ENCODE measurements at places on chromosomes 12 and 14.

GRCh38 chr14:57378661-57379060 lies 11.7 kb upstream of the NAA30 start:
- no peak for DNase-seq

DNA sequence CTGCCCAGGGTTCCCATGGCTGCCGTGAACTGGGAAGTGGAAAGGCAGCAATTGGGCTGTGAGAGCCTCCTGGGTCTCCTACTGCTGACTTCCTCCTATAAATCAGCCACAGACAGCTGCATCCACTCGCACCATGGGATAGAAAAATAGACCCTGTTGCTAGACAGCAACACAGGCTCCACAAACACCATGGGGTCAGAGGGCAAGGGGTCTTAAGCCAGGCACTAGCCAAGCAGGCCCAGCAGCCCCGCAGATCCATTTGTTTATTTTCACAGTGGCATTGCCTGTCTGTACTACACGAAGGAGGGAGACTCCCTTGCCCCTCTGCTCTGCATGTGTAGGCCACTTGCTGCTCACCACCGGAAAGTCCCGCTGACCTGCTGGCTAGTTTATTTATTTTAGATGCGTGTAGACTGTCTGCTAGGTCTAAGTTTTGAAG lies 139.8 kb downstream of the DACT1 start:
- DNase-seq: no peak

- no peak for DNase-seq
Observed at GRCh38 chr14:29579838-29580237, 347.8 kb downstream of the PRKD1 start.

DNA sequence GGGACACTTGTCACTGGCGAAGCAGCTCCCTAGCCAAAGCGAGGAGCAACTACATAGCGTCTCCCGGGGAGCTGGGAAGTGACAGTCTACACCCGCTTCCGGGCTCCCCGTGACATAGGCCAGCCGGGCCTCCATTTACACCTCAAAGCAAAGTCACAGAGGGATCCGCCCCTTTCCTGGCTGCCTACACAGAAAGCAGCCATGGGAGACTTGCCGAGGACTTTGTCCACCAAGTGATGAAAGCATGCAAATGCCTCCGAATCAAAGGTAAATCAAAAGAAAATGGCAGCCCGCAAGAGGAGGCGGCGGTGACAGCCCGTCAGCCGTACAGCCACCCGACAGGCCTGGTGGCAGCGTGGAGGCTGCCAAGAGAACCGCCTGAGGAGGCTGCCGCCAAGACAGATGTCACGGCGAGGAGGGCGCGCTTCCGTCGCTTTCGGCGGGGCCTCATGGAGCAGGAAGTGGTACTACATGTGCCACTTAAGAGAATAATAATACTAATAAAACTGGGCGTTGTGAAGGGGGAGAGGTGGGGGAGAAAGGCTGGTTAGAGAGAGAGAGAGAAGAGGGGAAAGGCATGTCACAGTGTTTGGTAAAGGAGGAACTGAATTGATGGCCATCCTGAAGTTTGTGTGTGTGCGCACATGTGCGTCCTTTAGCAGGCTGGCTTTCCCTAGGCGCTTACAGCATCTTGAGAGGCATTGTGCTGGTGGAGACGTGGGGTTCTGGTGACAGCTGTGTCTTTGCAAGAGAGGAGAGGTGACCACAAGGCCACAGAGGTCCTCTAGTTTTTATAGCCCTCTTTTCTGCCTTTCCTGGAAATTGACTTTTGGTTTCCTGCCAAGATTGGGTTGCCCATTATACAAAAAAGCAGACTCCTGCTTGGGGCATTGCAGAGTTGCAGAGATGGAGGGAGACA lies 661.7 kb downstream of the VRK1 start:
- no peak for DNase-seq

DNA sequence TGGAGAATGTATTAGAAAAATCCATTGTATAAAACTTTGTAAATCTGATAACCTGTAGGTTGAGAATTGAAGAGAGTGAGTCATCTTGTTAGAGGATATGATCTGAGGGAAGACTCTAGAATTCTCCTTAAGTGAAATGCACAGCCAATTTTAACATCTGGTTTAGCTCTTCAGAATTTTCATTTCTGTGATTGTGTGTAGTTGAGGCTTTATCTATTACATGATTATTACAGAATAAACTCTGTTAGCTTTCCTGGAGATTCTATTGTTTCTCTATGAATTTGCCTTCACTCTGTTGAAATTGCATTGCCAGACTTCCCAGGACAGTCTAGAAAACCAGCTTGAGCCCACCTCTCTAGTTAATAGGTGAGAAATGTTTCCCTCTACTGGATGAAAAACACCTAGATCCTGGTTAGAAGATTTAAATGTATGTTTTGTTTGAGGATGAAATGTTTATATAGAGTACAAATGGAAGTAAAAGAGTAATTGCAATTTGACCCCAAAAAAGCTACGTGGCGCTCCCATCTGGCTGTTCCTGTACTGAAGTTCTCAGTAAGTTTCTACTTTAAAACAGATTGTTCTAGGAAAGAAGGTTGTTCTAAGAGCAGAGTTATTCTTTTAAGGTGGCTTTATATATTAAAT lies 2.9 kb downstream of the NUDT4 start:
- DNase-seq: no peak

GRCh38 chr12:87943762-87944161 lies 85.4 kb downstream of the C12orf50 start:
- DNase-seq: no peak

- no peak for DNase-seq
Observed at GRCh38 chr14:78849952-78850351, 679.8 kb downstream of the NRXN3 start.

GRCh38 chr14:106414464-106414863 lies 888.1 kb downstream of the TMEM121 start:
- DNase-seq: no peak
